ENCODE measurements at places on chromosomes 11 and 22. TPM values are rescaled to one million over a fixed set of nuclear protein-coding genes. Genes with fewer than 3 reads are reported as not detected.

GRCh38 chr11:3933165-3933628, 77.7 kb downstream of the STIM1 start:
- no peaks in the 10 kb centered on the region for H3K36me3 ChIP-seq
- H3K4me1 ChIP-seq: peaks cover 90% of the 10 kb centered on the region
- DNase-seq: no peak
- no peaks in the 10 kb centered on the region for H3K27me3 ChIP-seq
- no peak overlapping the region for H3K4me3 ChIP-seq
- H3K27ac ChIP-seq: peak overlapping the region; percentile 86

DNA sequence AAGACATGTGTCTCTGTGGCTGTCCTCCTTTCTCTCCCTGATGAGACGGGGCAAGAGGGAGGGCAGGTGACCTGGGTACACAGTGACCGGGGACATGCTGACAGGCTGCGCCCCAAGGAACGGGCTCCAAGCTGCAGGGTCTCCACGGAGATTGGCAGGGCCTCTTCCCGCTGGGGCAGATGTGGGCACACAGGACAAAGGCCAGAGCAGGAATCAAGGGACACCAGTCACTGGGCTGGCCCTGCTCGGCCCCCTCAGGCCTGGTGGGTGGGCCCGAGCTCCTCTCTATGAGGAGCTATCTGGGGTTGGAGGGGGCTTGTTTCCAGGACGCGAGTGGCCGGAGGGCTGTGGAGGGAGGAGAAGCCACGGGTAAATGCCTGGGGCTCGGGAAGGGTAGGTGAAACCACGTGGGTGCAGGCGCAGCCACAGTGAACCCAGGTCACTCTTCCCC, 11.2 kb downstream of the PNPLA5 start:
- DNase-seq: no peak
- no peaks in the 10 kb centered on the region for H3K27me3 ChIP-seq
- H3K4me3 ChIP-seq: no peak overlapping the region
- H3K36me3 ChIP-seq: no peaks in the 10 kb centered on the region
- H3K4me1 ChIP-seq: no peaks in the 10 kb centered on the region
- H3K27ac ChIP-seq: no peak overlapping the region

DNA sequence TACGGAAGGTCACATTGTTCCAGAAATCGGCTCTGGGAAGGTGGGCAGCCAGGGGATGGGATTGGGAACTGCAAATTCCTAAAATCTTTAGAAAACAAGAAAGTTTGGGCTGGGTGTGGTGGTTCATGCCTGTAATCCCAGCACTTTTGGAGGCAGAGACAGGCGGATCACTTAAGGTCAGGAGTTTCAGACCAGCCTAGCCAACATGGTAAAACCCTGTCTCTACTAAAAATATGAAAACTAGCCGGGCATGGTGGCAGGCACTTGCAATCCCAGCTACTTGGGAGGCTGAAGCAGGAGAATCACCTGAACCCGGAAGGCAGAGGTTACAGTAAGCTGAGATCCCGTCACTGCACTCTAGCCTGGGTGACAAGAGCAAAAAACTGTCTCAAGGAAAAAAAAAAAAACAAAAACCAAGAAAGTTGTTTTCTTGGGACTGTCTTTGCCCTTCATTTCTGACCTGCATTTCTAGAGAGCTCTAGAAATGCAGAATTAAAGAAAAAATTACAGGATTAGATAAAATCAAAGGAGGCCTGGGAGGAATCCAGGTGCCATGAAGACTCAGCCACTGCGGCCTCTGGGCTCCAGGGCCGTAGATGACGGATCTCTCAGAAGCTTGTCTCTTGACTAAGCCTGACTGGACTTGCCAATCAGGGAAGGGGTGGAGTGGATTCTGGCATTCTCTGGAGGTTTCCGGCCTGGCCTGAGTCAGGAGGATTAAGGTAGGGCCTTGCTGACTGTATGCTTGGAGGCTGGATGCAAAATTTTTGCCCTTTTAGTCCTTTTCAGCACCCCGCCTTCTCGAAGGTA, 5.3 kb upstream of the MALAT1 start:
- peak overlapping the region; percentile 21 for H3K4me3 ChIP-seq
- H3K27me3 ChIP-seq: no peaks in the 10 kb centered on the region
- peaks cover 81% of the 10 kb centered on the region for H3K4me1 ChIP-seq
- peak overlapping the region; percentile 99 for H3K27ac ChIP-seq
- no peaks in the 10 kb centered on the region for H3K36me3 ChIP-seq
- peak; percentile 80 for DNase-seq

DNA sequence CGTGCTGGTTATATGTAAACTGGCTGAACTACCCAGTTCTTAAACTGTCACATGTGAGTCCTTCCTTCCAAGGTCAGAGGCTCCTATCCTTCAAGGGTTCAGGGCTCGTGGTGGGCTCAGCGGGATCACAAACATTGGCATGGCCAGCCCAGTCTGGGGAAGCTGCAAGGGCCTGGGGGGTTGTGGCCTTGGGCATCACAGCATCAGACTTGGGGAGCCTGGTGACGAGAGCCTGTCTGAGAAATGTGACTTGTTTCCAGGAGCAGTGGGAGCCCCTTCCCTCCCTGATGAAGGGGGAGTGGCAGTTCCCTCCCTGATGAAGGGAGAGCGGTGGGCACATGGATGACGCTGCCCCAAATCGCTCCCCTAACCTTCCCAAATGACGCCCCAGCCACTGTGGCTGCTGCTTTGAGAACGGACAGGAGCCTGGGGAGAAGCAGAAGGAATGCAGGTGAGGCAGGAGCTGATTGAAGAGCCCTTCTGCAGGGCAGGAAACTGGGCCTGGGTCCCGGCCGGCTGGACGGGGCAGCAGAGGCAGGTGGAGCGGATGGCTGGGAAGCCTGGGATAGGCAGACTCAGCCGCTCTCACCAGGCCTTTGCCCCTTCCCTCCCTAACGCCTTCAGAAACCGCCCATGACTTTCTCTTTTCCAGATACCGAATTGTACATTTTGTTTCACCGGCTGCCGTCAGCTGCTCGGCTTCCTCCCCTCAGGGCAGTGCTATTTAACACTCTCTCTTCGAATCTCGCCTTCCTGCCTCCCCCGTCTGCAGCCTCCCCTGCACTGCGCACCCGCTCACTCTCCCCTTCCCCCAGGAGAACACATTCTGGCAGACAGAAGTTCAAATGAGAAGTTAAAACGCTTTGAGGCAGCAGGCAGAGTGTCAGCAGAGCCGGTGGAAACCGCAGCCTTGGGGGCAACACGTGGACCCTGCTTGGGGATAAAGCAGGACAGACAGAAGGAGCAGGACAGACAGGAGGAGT, 1486.7 kb downstream of the BRD1 start:
- no peak for DNase-seq
- H3K27me3 ChIP-seq: no peaks in the 10 kb centered on the region
- no peaks in the 10 kb centered on the region for H3K4me1 ChIP-seq
- H3K27ac ChIP-seq: no peak overlapping the region
- no peak overlapping the region for H3K4me3 ChIP-seq
- H3K36me3 ChIP-seq: no peaks in the 10 kb centered on the region

GRCh38 chr11:13721760-13722159, 53.3 kb downstream of the FAR1 start:
- H3K27ac ChIP-seq: no peak overlapping the region
- no peak for DNase-seq
- H3K4me3 ChIP-seq: no peak overlapping the region
- no peaks in the 10 kb centered on the region for H3K4me1 ChIP-seq
- H3K27me3 ChIP-seq: no peaks in the 10 kb centered on the region
- no peaks in the 10 kb centered on the region for H3K36me3 ChIP-seq

DNA sequence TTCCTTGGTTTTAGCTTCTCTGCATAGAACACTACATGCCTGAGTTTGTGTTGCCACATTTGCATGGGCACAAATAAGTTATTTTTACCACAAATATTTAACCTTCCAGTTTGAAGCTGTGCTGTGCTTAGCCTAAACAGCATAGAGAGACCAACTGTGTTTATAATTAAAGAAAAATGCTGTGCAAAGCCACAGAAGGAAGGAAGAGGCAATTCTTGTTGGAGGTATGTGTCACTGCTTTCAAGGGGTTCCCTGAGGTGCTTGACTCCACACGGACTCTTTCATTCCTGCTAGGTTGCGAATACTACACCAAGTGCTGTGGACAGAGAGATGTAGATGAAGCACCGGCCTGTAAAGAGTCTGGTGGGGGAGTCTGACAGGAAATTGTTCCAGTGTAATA, 47.6 kb upstream of the OLFML1 start:
- H3K27ac ChIP-seq: no peak overlapping the region
- no peaks in the 10 kb centered on the region for H3K36me3 ChIP-seq
- no peaks in the 10 kb centered on the region for H3K27me3 ChIP-seq
- no peak for DNase-seq
- no peaks in the 10 kb centered on the region for H3K4me1 ChIP-seq
- H3K4me3 ChIP-seq: no peak overlapping the region

- no peak for DNase-seq
- H3K27me3 ChIP-seq: no peaks in the 10 kb centered on the region
- H3K4me1 ChIP-seq: no peaks in the 10 kb centered on the region
- no peaks in the 10 kb centered on the region for H3K36me3 ChIP-seq
Observed at GRCh38 chr11:15106201-15106965, 8.3 kb upstream of the INSC start.

DNA sequence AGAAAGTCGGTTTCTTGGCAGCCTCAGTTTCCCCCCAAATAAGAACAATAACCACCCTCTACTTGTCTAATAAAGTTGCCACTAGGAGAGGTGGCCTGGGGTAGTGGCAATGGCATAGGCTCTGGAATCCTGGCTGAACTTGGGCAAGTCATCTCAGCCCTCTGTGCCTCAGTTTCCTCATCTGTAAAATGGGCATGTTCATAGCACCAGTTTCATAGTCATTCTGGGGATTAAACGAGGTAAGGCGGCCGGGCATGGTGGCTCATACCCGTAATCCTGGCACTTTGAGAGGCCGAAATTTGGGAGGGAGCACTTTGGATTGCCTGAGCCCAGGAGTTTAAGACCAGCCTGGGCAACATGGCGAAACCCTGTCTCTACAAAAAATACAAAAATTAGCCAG, 63.0 kb downstream of the SGSM1 start:
- DNase-seq: no peak
- H3K27ac ChIP-seq: no peak overlapping the region
- H3K27me3 ChIP-seq: no peaks in the 10 kb centered on the region
- no peak overlapping the region for H3K4me3 ChIP-seq

GRCh38 chr22:45784357-45785277, 113.0 kb downstream of the ATXN10 start:
- H3K4me1 ChIP-seq: peaks cover 33% of the 10 kb centered on the region
- no peak overlapping the region for H3K4me3 ChIP-seq
- H3K27me3 ChIP-seq: no peaks in the 10 kb centered on the region
- H3K27ac ChIP-seq: peak overlapping the region; percentile 17
- H3K36me3 ChIP-seq: no peaks in the 10 kb centered on the region

GRCh38 chr11:34997952-34998528, 81.6 kb downstream of the PDHX start:
- no peak overlapping the region for H3K4me3 ChIP-seq
- no peaks in the 10 kb centered on the region for H3K27me3 ChIP-seq
- H3K27ac ChIP-seq: no peak overlapping the region
- no peaks in the 10 kb centered on the region for H3K36me3 ChIP-seq
- no peaks in the 10 kb centered on the region for H3K4me1 ChIP-seq

GRCh38 chr11:86977441-86978050, 22.4 kb upstream of the FZD4 start:
- no peaks in the 10 kb centered on the region for H3K36me3 ChIP-seq
- H3K4me1 ChIP-seq: peaks cover 54% of the 10 kb centered on the region
- H3K27me3 ChIP-seq: no peaks in the 10 kb centered on the region

- H3K36me3 ChIP-seq: peaks cover 65% of the 10 kb centered on the region
- H3K27ac ChIP-seq: no peak overlapping the region
- no peaks in the 10 kb centered on the region for H3K4me1 ChIP-seq
- H3K4me3 ChIP-seq: no peak overlapping the region
- no peaks in the 10 kb centered on the region for H3K27me3 ChIP-seq
Observed at GRCh38 chr22:37887584-37888378, 18.3 kb upstream of the MICALL1 start.

- no peak for DNase-seq
- H3K27me3 ChIP-seq: no peaks in the 10 kb centered on the region
- H3K27ac ChIP-seq: no peak overlapping the region
- H3K4me3 ChIP-seq: no peak overlapping the region
- H3K36me3 ChIP-seq: no peaks in the 10 kb centered on the region
- peaks cover 2% of the 10 kb centered on the region for H3K4me1 ChIP-seq
Observed at GRCh38 chr11:46718155-46719019, 626 bp upstream of the F2 start.

DNA sequence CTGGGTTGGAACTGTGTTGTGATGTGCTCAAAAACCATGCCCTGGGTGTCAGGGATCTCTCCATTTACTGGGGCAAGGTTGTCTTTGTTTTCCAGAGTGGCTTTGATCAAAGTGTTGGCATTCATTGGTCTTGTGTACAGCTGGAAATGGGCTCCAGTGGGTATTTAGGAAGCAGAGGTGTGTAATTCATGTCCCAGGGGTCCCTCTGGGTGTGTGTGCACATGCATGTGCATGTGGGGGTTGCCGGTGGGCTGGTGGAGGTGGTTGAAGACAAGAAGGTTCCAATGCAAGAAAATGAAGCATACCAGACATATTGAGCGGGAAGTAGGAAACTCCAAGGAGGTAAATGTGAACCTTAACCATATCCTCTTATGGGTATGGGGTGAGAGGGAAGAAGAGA, 121.7 kb downstream of the ME3 start:
- DNase-seq: no peak
- peak overlapping the region; percentile 66 for H3K27ac ChIP-seq
- no peaks in the 10 kb centered on the region for H3K36me3 ChIP-seq
- H3K4me1 ChIP-seq: peaks cover 22% of the 10 kb centered on the region

DNA sequence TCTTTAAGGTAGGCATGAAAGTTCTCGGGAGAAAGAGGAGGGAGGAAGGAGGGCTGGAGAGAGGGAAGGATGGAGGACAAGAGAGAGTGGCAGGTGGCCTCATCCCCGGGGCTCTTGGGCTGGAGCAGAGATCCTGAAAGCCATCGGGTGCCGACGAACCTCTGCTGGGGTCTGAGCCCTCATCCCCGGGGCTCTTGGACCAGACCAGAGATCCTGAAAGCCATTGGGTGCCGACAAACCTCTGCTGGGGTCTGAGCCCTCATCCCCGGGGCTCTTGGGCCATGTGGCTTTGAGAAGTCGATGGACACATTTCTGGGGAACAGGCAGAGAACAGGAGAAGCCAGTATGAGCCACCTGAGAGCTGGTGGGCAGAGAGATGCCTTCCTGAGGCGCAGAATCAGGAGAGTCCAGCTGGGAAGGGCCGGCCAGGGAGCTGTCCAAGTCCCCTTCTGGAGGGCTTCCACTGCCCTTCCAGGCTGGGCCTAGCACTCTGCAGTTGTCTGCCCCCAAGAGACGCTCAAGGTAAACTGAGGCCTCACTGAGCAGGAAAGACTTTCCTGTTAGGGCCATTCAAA, 1398.1 kb downstream of the BRD1 start:
- H3K36me3 ChIP-seq: no peaks in the 10 kb centered on the region
- H3K27ac ChIP-seq: no peak overlapping the region
- H3K4me3 ChIP-seq: no peak overlapping the region

- no peaks in the 10 kb centered on the region for H3K27me3 ChIP-seq
- H3K27ac ChIP-seq: no peak overlapping the region
- H3K4me1 ChIP-seq: no peaks in the 10 kb centered on the region
- peak; percentile 14 for DNase-seq
Observed at GRCh38 chr11:15800111-15800800, 556.1 kb downstream of the SOX6 start.

Gene XKR3
- not detected for total RNA-seq

Gene BARX2
- total RNA-seq: 4.4 TPM

Gene EXT2
- total RNA-seq: 24.7 TPM

Gene CWF19L2
- 12.0 TPM for total RNA-seq

Gene MS4A7
- total RNA-seq: 7.6 TPM

Gene PLAAT5
- total RNA-seq: not detected

Gene LIF
- not detected for total RNA-seq

Gene RBMXL2
- not detected for total RNA-seq

Gene CENPM
- total RNA-seq: 1.5 TPM

Gene SYT13
- total RNA-seq: not detected

Gene CFAP300
- not detected for total RNA-seq

Gene MS4A15
- total RNA-seq: not detected

Gene C22orf23
- not detected for total RNA-seq

Gene TIGD3
- total RNA-seq: 0.16 TPM

Gene FAM180B
- not detected for total RNA-seq

Data from gastrocnemius medialis (tissue), 4 donors.